NCI-H146 (cell line): ENCODE measurements at places on chromosomes 2 and 18.

GRCh38 chr2:230942920-230943896, 18.2 kb upstream of the GPR55 start:
- no peak for DNase-seq

- no peak for DNase-seq
Measured at GRCh38 chr18:11149441-11150270, at the start of gene PIEZO2. Gene PIEZO2 (minus strand): TSS chr18:11149569. CDS start chr18:11148588, 981 bp downstream.

DNA sequence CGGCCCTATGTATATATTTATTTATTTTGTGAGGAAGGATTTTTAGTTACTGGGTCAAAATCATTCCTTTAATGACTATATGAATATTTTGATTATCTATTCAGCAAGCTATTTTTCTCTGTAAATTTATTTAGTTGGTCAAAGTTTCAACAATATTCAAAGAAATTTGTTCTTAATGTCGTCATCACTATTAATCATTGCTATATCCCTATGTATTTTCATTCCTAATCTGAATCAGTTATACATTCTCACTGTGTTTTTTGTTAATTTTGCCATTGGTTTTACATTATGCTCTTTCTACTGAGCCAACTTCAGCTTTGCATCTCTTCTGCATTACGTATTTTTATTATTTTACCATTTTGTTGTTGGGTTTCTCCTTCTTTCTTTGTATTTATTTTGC, 105.7 kb downstream of the CCDC178 start:
- no peak for DNase-seq

DNA sequence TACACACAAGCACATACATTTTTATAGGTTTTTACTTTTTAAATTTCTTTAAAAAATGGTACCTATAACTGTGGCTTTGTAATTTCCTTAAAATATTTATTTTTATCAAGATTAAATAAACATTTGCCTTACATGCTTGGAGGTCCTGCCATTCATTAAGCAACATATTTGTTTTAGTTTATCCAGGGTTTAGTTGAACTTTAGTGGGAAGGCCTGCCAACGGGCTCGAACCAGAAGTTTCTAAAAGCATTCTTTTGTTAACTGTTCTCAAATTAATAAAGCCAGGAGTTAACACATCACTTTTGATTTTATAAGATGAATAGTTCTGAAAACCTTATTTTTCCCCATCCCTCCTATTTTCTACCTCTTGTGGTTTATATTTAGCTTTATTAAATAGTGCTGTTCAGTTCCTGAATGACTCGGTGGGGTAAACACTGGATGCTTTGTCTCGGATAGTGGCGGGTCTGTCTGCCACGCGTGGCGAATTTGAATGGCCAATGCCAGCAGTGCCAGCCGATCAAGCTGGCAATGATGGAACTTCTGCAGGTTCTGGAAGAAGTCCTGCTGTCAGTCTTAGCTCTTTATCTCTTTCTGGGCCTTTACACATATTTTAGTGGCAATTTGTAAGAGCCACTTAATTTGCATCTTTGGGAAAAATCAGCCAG, 32.2 kb downstream of the SH3YL1 start:
- DNase-seq: no peak

- no peak for DNase-seq
Measured at GRCh38 chr2:190123956-190124355, 61.4 kb upstream of the MSTN start.
